ENCODE measurements at places on chromosomes 4 and X. TPM values are rescaled to one million over a fixed set of nuclear protein-coding genes. Genes with fewer than 3 reads are reported as not detected.

The GK gene
- polyA plus RNA-seq: 1.1 TPM

The YY2 gene
- 1.9 TPM for polyA plus RNA-seq

The GLRB gene
- polyA plus RNA-seq: 1.4 TPM

The NWD2 gene
- polyA plus RNA-seq: not detected

The TREX2 gene
- polyA plus RNA-seq: not detected

The PDLIM5 gene
- polyA plus RNA-seq: 215 TPM

The PPP1R2C gene
- polyA plus RNA-seq: not detected

The MCF2 gene
- polyA plus RNA-seq: not detected

The ENPEP gene
- polyA plus RNA-seq: 1.1 TPM

The UGT2B17 gene
- not detected for polyA plus RNA-seq

The GPR119 gene
- polyA plus RNA-seq: not detected
